Inflammatory macrophage treated with lipopolysaccharide for 1 hour (primary cell): ENCODE measurements at places on chromosomes 1 and 21.
A peak's percentile ranks its signal among the peaks of the same experiment; 100 is the strongest.

DNA sequence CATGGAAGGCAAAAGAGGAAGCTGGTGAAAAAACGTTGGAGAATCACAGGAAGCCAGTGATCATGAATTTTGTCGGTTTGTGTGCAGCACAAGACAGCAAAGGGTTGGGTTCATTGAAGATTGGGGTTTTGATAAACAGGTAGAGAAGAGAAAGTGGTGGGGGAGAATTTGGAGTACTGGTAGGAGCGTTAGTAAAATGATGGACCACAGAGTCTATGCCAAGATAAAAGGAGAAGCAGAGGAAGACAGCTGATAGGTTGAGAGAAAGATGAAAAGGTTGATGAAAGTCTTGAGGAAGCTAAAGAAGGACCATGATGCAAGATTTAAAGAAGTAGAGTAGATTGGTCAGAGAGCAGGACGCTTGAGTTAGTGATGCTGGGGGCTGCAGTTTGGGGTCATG is 156.8 kb upstream of the POU3F1 start:
- DNase-seq = no peak

DNA sequence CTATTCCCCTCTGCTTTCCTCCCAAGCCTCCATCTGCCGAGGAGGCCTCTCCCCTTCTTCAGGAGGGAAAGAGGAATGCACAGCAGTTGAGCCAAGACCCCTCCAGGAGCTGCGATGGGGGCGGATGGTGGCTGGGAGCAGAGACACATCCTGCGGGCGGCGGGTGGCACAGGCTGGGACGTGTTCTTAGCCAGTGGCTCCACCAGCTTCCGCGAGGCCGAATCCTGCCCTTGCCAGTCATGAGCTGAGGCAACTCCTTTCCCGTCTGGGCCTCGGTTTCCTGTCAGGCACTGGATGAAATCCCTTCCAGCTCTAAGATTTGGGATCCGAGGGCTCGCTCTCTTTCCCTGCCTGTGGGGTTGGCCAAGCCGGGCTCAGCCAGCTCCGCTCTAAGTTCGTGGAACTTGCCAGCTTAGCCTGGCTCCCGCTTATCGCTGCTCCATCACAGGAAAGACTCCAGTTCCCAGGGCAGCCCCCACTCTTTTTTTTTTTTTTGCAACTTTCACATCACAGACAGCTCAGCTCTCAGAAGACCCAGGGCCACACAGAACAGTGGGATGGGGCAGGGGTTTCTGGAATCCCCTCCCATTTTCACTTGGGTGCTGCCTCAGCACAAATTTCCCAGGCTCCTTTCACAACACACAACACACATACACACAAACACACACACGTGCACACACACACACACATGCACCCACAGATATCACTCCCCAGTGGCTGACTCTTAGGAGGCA is 506 bp downstream of the MYOM3 start:
- no peak for DNase-seq

GRCh38 chr1:218345673-218346390 is 696 bp downstream of the TGFB2 start:
- DNase-seq = peak; percentile 24

DNA sequence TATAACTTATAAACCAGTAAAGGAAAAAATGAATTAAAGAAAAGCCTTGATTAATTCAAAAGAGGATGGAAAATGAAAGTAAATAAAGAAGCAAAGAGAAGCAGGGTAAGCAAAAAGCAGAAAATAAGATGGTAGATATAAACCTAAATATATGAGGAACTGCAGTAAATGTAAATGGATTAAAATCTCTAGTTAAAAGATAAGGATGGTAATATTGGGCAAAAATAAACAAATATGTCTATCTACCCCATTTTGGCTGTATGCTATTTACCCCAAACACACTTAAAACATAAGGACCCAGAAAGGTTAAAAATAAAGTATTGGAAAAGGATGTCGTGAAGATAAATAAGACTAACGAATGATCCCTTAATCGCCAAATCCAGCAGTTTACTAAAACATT is 161.9 kb downstream of the FOXD2 start:
- no peak for DNase-seq

GRCh38 chr1:208332774-208333126 is 88.6 kb upstream of the PLXNA2 start:
- no peak for DNase-seq

DNA sequence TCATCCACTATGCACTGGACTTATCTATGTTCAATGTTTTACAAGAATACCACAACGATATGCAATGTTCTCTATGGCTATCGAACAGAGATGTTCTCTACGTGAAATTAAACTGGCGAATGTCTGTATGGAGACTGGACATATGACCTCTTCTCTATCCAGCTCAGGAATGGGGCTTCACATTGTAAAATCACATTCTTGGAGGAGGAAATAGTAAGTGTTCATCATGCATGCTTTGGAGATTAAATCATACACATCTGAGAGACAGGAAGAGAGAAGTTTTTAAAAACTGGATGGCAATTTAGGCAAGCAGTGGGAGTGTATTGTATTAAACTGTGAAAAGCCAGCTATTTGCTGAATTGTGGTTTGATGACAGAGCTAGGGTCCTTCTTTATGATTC is 47.9 kb upstream of the RGL1 start:
- no peak for DNase-seq

- peak; percentile 5 for DNase-seq
These were observed 76.5 kb upstream of the BTG3 start for GRCh38 chr21:17688912-17689874.

DNA sequence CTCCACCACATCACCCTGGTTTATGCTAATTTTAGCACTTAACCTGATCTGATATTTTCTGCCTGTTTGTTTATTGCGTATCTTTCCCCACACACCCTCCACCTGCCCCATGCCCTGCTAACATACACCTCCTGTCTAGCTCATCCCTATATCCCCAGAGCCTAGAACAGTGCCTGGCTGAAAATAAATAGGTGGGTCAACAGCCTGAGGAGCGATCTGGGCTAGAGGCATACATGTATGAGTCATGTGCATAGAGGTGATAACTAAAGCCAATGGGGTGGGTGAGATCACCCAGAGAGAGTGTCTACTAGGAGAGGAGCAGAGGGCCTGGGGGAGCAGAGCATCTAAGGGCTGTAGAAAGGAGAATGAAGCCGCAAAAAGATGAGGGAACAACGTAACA is 2.7 kb downstream of the HTR1D start:
- DNase-seq = no peak

DNA sequence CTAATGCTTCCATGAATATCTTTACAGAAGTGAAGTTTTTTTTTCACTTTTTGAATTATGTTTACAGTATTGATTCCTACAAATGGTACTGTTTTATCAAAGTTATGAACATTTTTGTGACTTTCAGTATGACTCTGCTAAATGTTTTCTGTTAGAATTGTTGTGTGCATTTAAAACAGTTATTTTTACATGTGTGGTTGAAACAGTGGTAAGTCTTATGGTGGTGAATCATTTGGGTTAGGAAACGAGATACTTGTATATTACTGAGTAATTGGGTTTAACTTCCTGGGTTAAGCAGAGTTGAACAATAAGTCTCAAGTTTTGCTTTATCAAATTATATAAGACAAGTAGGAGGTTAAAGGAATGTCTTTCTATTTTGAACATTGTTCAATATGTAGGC is 66.8 kb downstream of the VPS13D start:
- peak; percentile 79 for DNase-seq
